ENCODE measurements at places on chromosomes 13 and 19.
A peak's percentile ranks its signal among the peaks of the same experiment; 100 is the strongest.

DNA sequence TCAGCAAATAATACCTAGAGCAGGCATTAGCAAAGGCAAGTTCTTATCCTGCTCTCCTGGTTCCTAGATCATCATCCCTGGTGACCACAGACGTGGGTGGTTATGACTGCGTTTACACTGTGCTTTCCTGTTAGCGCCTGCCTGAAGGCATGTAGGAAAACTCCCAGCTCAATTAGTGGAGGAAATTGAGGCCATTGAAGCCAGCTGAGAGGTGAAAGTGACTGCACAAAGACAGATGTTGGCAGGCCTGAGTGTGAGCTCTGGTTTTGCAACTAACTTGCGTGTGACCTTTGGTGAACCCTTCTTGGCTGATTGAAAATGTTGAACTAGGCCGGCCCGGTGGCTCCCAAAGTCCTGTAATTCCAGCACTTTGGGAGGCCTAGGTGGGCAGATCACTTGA is 17.5 kb upstream of the NWD1 start:
- no peak for DNase-seq

DNA sequence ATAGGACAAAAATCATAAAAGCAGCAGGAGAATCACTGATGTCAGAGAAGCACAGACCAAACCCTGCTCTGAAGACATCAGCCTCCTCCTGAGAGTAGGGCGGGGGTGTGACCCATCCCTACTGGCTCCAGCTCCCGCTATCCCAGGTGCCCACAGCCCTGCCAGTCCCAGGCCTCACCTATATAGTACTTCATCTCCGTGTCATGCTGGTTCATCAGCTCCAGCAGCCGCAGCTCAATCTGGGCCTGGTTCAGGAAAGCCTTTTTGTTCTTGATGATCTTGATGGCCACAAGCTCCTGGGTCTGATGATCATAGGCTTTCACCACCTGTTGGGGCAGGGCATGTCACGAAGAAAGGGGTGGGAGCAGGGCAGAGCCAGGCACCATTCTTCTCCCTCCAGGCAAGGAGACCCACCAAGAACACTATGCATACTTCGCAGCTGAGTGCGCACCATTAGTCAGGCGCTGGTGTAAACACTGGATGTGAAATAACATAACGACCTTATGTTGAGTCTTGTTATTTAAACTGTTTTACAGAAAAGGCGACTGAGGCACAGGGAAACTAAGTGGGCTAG is 4.2 kb downstream of the DYRK1B start:
- no peak for DNase-seq

DNA sequence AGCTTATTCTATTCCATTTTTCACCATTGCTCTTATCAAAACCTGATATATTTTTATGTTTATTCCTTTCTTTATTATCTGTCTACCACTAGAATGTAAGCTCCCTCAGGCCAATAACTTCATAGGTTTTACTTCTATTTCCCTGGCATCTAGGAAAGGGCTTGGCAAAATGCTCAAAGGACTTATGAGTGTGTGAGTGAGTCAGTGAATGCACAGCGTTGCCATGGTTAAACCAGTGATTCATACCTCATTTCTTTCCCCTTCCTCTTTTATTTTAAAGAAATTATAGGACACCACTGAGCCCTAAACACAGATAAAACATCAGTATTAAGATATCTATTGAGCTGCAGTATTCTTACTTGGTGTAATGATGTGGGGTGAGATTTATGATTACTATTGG is 162.1 kb downstream of the GPC6 start:
- DNase-seq: no peak

DNA sequence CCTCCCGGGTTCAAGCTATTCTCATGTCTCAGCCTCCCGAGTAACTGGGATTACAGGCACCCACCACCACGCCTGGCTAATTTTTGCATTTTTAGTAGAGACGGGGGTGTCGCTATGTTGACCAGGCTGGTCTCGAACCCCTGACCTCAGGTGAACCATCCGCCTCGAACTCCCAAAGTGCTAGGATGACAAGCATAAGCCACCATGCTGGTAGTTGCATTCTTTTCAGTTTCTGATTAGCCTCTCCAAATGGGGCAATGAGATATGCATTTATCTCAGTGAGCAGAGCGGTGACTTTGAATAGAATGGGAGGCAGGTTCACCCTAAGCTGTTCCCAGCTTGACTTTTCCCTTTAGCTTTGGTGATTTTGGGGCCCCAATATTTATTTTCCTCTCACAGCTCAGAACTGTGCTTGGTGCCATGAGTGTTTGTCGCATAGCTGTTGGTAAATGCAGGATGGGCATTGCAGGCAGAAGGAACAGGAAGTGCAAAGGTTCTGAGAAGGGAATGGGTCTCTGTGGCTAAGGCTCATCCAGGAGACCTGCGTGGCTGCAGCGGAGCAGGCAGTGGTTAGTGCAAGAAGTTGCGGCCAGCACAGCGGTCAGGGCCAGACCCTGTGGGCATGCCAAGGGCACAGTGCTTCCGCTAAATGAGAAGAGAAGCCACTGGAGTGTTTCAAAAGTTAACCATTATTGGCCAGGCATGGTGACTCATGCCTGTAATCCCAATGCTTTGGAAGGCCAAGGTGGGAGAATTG is 20.7 kb downstream of the LYPD3 start:
- DNase-seq: no peak

DNA sequence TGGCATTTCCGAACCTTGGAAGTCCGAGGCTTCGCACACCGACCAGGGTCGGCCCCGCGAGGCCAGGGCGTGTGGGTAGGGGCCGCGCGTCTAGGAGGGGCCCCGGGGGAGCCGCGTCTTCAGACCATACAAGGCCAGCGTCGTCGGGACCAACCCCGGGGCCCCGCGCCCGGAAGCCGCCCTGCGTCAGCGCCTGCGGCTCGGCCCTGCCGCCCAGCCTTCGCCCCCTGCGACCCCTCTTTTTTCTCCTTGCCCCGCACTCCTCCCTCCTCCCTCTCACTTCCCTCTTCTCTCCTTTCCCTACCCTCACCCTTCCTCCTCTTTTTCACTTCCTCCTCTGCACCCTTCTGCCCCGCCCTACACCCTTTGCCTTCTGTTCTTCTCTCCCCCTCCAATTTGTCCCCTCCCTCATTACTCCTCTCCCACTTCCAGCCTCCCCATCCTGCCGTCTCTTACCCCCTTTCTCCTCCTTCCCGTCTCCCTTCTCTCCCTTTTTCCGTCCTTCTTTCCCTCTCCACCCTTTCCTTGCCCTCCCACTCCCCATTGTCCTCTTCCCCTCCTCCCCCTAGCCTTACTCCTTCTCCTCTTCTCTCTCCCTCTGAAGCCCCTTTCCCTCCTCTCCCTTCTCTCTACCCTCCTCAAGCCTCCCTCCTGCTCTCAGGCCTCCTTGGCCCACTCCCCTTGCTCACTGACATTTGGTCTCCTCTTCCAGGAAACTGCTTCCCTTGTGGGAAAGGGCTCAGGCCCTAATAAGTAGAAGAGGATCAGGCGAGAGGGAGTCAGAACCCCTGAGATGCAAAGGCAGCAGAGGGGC is 2.2 kb upstream of the PLEKHG2 start:
- no peak for DNase-seq

- no peak for DNase-seq
Observed at GRCh38 chr13:28527629-28528028, 32.7 kb upstream of the FLT1 start.

DNA sequence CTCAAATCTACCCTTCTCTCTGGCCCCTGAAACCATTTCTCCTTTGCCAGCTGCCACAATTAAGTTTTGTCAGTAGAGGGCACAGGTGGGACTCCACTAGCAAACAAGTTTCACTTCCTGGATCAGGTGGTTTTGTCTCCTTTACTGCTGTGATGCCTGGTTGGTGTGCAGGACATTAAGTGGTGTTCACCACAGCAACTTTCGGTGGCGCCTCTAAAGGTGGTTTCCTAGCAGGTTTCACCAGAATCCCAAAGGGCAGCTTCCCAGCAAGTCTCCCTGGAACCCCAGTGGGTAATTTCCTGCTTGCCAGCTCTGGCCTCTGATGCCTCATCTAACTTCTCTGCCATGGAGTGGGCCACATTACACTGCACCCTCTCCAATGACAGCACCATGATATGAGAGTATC is 16.6 kb downstream of the MED4 start:
- DNase-seq: peak; percentile 10

DNA sequence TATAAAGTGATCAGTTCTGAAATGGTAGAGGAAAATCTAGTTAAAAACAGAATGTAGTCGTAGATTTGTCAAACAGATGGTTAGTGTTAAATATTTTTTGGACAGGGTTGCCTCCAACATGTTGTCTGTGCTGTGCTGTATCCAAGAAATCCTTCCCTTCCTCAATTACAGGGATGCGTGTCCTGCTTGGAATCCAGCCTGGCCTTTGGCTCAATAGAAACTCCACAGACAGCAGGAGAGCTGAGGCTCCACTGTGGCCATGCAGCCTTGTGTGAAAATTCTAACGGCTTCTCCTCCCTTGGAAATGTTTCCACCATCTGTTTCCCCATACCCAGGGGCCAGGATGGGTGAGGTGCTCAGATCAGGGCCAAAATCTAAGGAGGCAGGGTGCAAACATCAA is 67.7 kb upstream of the USP29 start:
- DNase-seq: no peak

GRCh38 chr13:50783066-50783465 is 60.4 kb downstream of the DLEU7 start:
- DNase-seq: no peak

GRCh38 chr13:36986462-36987240 is 12.5 kb downstream of the ALG5 start:
- no peak for DNase-seq

DNA sequence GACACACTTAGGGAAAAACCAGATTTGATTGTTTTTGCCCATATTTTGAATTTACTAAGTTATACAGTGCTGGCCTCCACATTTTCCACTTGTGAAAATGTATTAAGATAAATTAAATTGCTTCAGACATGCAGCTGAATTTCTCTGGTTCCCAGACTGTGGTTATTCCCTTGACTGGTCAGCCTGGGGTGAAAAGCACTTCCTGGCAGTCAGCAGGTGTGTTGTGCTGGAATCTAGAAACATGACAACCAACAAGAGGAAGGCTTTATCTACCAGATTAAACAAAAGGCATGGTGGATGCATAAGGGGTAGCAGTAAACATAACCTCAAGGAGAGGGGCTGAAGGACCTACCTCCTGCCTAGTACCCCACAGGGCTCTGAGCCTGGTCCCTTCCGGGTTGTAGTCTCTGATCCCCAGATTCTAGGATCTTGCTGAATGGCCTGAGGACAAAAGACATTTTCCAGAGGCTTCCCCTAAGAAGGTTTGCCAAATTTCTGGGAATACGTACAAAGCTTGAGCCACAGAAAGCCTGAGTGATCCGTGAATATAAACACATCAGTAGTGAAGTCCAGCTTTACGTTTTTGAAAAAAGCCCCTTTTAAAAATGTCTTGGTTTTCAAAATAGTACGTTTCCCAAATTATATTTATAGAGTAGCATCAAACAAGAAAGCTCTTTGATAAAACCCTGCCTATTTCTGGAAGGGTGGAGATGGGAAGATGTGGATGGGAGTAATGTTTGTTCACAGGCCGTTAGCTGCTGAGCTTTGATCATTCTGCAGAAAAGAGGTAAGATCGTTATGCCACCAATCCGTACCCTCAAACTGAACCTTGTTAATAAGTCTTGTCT is 133.4 kb downstream of the LACC1 start:
- no peak for DNase-seq

- no peak for DNase-seq
Observed at GRCh38 chr13:100710176-100710575, 35.6 kb upstream of the TMTC4 start.

DNA sequence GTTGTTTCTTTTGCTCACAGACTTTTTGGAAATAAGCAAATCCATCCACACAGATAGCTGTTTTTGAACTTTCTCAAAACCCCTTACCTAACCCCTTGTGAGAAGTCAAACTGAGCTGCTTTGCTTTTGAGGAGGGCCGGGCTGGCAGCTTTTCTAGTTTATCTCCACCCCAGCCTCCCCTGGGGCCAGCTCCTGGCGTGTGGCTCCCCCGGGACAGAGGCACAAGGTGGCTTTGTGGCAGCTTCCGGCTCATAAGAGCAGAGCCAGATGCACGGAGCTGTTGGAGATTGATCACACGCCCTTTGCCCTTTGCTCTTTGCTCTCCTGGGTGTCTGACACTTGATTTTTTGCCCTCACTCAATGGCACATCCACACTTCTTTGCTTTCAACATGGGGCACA is 24.9 kb upstream of the RNF113B start:
- no peak for DNase-seq

GRCh38 chr19:55598034-55598433 is 1.3 kb downstream of the FIZ1 start:
- DNase-seq: no peak

GRCh38 chr19:42149447-42150202 is 17.4 kb upstream of the POU2F2 start:
- DNase-seq: no peak

DNA sequence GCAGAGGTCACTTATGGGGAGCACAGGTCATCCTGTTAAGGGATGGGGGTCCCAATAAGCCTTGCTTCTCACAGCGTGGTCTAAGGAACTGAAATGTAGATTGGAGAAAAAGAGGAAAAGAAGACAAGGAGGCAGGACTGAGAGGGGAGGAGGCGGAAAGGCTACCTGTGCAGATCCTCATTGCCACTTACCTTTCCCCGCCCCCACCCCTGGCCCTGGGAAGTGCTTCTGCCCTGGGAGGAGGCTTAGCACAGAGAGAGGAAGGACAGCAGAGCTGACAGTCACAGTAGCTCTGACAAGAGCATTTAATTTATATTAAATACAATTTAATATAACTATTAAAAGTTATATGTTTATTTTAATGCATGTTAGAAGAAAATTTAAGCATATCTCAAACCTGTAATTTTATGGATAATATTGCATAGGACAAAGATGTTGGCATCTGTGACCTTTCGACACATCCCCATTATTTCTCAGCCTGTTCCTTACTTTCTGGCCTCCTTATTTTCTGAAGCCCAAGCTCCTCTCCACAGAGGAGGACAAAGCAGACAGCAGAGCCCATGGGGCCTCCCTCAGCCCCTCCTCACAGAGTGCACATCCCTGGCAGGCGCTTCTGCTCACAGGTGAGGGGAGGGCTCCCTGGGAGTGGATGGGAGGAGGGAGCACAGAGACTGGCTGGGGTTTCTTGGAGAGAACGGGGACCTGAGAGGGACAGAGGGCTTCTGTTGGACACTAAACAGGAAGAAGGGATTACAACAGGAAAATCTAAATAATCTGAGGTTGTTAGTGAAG is 23.4 kb downstream of the CEACAM21 start:
- no peak for DNase-seq

DNA sequence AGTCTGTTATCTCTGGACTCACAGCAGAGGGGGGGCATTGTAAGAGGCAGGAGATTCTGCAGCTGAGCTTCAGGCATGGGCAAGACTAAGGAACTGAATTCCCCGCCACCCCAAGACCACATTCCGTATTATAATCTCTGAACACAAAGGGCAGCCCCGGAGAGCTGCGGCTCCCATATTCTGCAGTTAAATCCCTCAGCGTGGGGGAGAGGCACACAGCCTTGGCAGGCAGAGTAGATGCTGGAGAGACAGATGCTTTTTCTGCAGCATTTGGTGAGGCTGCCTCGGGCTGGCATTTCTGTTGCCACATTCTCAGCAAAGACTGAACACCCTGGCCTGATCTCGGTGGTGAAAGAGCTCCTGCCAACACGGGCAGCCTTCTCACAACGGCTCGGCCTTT is 12.9 kb downstream of the CHAF1A start:
- DNase-seq: no peak

- no peak for DNase-seq
Observed at GRCh38 chr13:113337976-113338375, 26.0 kb downstream of the GRTP1 start.

GRCh38 chr13:50512474-50513299 is 330.8 kb downstream of the DLEU7 start:
- DNase-seq: no peak

GRCh38 chr19:33814181-33815165 is 17.8 kb downstream of the KCTD15 start:
- no peak for DNase-seq

GRCh38 chr13:75740031-75740430 is 103.9 kb downstream of the LMO7 start:
- no peak for DNase-seq

- DNase-seq: no peak
Observed at GRCh38 chr19:7288977-7289376, 5.2 kb downstream of the INSR start.
